ENCODE measurements at places on chromosomes 5 and 9.

DNA sequence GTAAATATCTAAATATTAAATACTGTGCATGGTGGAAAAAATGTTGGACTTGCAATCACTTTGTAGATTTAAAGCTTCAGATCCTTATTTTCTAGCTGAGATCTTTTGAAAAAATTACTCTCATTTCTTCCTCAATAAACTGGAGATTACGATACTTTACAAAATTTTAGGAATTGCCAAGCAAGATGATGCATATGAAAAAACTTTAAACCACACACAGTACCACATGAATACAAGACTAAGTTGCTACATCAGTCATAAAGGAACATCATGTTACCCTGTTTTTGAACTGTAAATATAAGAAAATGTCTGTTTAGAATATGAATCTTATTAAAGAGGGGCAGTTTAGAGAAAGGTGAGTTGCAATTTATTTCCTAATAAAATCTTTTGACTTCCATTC lies 703.6 kb upstream of the NUDT12 start:
- no peak for DNase-seq

GRCh38 chr5:143133721-143134120 lies 269.8 kb downstream of the NR3C1 start:
- DNase-seq, result no peak

DNA sequence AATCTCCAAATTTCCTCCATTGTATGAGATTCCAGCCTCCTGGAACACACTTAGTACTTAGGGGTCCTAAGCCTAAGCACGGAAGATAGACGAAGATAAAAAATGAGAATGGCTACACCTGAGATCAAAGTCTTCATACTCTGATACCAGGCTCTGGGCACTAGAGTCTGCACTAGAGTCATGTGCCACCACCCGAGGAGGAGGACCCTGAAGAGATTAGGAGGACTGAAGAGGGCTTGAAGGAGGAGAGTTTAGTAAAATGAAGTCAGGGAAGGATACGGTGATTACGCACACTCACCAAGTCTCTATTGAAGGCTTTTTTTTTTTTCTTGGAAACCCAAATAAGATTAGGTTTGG lies 573 bp upstream of the SPATA24 start:
- DNase-seq, result no peak

- no peak for DNase-seq
Measured at GRCh38 chr5:6781716-6782115, 68.5 kb downstream of the TENT4A start.

DNA sequence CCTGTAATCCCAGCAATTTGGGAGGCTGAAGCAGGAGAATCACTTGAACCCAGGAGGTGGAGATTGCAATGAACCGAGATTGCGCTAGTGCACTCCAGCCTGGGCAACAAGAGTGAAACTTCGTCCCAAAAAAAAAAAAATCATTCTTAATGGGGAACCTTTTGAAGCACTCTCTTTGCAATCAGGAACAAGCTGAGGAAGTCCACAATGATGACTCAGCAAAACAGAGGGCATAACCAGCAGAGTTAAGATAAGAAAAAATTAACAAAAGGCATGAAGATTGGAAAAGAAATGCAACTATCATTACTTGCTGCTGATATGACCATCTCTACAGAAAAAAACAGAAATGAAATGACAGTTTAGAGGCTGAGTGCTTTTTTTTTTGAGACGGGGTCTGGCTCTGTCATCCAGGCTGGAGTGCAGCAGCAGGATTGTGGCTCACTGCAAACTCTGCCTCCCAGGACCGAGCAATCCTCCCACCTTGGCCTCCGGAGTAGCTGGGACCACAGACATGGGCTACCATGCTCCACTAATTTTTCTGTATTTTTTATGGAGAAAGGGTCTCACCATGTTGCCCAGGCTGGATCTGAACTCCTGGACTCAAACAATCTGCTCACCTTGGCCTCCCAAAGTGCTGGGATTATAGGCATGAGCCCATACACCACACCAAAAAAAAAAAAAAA lies 88.0 kb downstream of the FNBP1 start:
- no peak for DNase-seq

DNA sequence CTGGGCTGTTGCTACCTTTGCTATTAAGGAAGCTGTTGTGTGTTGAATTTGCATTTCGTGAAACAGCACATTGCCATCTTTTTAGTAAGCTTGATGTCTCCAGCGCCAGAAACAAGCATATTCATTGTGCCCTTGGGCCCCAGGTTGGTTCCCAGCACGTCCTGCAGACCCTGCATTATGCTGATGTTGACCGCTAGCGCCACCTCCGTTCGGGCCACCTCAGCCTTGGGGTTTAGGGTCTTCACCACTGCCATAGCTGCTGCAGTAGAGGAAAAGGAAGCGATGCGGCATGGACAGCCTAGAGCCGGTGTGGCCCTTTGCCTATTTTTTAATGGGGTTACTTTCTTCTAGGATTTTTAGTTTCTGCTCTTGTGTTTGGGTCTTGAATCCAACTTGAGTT lies 23.8 kb upstream of the OTULIN start:
- no peak for DNase-seq

DNA sequence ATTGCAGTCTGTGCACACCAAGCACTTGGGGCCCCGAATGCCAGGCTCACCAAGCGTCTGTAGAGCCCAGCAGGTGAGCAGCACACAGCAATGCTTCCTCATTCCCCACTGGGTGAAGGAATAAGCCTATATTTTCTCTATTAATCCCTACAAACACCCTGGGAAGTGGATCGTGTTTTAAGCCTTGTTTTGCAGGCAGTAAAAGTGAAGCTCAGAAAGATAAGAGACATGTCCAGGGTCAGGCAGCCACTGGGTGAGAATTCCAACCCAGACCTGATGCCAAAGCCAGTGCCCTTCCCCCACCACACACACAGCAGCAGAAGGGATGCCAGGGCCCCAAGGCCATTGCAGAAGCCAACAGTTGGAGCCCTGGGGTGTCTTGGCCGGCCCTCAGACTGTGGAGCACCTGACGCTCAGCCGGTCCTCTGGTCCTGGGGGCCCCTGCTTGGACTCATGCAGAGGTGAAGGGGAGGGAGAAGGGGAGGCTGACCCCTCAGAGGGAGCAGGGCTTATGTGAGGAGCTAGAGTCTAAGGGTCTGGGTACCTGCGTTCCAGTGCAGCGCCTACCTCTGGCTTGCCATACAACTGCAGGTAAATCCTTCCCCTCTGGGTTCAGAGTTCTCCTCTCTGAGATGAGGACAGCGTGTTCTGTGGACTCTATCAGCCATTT lies 26.3 kb upstream of the SYNPO start:
- DNase-seq, result no peak

- no peak for DNase-seq
Measured at GRCh38 chr5:139147483-139148087, 50.6 kb downstream of the SIL1 start.

- DNase-seq, result no peak
Measured at GRCh38 chr5:177264178-177264577, 39.3 kb downstream of the RAB24 start.

- no peak for DNase-seq
Measured at GRCh38 chr9:14487547-14488185, 173.7 kb upstream of the NFIB start.

- no peak for DNase-seq
Measured at GRCh38 chr5:14741801-14742440, 77.4 kb downstream of the OTULIN start.

DNA sequence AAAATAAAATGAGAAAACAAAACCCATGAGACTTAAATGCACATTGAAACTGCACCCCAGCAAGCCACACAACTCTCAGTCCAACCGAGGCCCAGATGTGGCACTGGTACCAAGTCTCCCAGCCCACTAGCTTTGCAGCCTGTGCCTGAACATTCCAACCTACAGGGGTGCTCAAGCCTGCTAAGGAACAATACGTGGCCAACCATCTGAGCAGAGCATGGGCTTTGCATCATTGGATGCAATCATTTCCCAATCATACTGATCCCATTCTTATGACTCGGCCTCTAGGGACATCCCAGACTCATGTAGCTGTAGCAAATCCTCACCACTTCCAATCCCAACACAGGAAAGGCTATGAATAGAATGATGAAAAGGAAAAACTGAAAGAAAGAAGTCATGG lies 297.2 kb downstream of the SPOCK1 start:
- DNase-seq, result no peak

DNA sequence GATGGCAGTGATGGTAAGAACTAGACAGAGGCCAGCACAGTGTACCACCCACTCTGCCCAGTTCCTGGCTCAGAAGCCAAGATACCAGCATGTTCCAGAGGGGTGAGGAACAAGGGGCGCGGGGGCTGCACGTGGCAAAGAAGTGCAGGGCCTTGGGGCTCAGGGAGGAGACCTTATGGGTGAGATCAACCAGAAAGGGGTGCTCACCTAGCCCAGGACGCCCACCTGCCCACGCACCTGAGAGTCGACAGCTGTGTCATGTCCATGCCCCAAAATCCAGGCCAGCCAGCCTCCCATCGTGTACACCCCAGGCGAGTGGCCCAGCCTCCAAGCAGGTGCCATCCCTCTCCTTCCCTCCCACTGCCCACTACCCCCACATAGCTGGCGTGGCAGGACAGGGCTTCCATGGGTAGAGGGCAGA lies 34.9 kb downstream of the BICD2 start:
- no peak for DNase-seq

DNA sequence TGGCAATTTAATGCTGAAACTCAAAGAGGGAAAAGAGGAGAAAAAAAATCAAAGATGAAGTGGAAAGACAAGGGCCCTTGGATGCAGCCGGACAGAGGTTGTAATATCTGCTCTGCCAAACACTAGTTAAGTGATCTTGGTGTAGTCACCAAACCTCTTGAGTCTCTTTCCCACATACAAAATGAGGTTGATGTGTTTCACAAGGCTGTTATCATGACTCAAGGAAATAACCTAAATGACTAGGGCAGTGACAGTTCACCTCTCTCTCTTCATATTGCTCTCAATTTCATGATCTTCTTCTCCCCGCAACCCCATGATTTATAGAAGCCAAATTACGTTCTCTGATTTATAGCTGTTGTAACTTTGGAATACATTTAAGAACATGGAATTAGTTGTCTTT lies 44.9 kb downstream of the PIK3R1 start:
- DNase-seq, result no peak

GRCh38 chr9:127980060-127980705 lies 606 bp downstream of the EEIG1 start:
- no peak for DNase-seq

DNA sequence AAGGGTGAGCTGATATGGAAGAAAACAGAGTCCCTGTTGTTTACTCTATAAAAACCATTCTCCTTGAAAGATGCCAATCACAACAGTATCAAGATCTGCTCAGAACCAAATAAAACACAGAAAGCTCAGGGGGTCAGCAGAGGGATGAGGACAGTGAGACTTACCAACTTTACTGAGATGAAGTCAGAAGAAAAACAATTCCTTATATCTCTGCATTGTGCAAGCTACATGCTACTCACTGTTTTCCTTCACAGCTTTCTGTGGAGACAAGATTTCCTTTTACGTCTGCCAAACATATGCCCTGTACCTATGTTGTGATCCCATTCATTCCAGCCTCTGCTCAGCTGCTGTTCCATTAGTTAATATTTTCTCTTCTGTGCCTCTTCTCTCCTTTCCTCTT lies 185.6 kb downstream of the TSSK1B start:
- DNase-seq, result no peak

- DNase-seq, result no peak
Measured at GRCh38 chr5:137888863-137889759, at the start of gene PKD2L2. Gene PKD2L2, plus strand, starts transcription at chr5:137889457. Its CDS starts 35 bp downstream, at chr5:137889492.

DNA sequence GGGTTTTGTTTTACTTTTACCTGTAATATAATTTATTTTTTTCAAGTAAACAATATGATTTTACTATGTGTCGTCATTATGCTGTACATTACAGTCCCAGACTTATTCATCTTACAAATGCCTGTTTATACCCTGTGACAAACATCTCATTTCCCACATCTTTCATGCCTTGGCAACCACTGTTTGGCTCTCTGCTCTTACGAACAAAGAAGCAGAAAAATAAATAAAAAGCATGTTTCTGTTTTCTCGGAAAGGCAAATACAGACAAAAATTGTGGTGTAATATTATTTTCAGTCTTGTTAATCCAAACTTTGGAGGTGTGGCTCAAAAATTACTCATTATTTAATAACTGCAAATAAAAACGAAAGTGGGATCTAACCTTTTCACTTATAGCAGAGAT lies 393.0 kb downstream of the CDH12 start:
- DNase-seq, result no peak

- DNase-seq, result no peak
Measured at GRCh38 chr5:29780401-29780800, 1413.1 kb upstream of the CDH6 start.

- no peak for DNase-seq
Measured at GRCh38 chr9:8806150-8806549, 1006.6 kb upstream of the DMAC1 start.

DNA sequence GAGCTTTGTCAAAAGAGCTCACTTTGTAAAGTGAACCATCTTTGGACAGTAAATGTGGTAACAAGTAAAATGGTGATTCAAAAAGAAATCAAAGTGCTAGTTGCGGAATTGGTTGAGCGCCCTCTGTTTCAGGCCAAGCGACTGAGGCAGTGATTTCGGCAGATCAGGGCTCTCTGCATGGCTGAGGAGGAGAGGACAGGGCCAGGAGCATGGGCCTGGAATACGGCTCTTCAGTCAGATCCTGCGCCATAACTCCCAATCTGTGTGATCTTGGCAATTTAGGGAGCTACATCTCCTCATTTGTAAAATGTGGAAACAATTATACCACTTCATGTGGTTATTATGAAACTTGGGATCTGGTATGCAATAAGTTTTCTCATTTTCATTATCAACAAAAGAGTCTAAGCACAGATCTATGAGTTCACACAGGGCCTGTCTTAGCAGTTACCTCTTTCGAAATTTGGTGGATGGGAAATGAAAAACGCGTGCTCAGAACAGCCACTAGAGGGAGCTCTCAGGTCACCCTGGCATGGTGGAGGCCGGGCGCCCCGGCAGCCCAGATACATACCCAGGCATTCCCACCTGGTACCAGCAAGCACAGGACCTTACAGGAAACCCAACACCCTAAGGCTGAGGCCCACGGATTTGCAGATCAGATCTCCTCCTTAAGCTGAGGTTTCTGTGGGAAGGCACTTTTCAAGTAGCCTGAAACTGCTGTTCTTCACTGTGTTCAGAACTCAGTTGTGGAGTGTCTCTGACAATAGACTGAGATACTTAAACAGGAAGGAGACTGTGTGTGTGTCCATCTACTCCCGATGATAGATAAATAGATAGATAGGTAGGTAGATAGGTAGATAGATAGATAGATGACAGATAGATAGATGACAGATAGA lies 303.7 kb downstream of the RAB3C start:
- DNase-seq, result no peak

DNA sequence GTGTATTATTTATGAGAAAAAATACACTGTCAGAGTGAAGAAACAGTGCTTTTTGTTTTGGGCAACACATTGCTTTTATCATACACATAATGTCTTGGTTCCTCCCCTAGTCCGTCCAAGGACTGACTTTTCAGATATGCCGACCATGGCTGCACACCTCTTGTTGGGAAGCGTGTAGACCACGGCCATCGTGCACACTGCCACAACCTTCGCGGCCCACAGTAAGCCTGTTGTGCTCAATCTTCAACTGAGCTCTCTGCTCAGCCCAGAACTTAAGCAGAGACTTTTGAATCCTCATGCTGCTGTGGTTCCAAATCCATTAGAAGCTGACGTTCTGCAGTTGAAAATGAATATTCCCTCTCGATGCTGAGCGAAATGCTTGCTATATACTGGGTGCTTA lies 157.6 kb upstream of the IRX2 start:
- no peak for DNase-seq

- no peak for DNase-seq
Measured at GRCh38 chr5:155794795-155795194, 532.2 kb upstream of the SGCD start.

- no peak for DNase-seq
Measured at GRCh38 chr9:69472101-69472620, 147.1 kb downstream of the ENTREP1 start.

GRCh38 chr5:69129413-69129812 lies 35.6 kb downstream of the SLC30A5 start:
- no peak for DNase-seq

Data from SIG-M5 (cell line).